Femur (tissue), 1 donor: ENCODE measurements at places on chromosomes 3 and 15.

GRCh38 chr3:5009506-5010109 lies 30.4 kb downstream of the BHLHE40 start:
- peak; percentile 75 for DNase-seq

DNA sequence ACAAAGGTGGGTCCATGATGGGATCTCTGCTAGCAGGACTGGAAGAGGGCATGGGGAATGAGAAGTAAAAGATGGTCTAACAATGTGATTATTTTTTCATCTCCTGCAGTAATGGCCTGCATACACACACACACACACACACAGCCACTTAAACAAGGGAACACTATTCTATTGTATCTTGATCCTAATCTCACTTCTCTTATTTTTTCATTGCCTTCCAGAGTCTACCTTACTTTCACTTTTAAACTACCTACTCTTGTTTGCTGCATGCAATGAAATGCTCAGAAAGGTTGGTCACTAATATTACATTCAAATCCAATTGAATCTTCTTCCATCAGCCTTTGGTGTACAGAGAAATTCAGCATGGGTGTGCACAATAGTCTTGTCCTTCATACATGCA lies 853.8 kb downstream of the IGSF11 start:
- DNase-seq = no peak

- DNase-seq = no peak
Measured at GRCh38 chr3:130851277-130851676, 42.6 kb upstream of the ATP2C1 start.

DNA sequence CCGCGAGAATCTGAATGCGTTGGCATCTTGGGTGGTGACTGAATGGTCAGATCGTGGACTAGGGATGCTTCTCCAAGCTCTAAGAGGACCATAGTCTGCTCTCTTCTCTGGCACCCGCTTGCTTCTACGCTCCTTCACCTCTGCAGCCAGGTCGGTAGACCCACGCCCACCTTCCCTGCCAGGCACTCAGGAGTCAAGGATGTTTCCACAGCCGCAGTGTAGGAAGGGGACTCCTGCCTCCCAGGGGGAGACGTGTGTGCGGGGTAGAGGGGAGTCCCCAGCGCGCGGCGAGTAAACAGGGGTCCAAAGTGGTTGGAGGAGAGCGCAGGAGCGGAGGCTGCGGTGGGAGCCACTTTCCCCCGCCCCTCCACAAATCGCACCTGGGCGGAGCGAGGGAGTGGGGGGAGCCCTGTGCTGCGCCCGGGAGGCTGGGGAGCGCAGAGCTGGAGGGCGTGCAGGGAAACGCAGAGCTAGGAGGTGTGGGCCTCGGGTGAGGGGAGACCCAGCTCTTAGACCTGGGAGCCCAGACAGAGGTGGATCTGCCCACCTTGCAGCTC lies 1.7 kb downstream of the LRRC3B start:
- DNase-seq = no peak

- no peak for DNase-seq
Measured at GRCh38 chr15:99614749-99615288, 49.0 kb downstream of the MEF2A start.

DNA sequence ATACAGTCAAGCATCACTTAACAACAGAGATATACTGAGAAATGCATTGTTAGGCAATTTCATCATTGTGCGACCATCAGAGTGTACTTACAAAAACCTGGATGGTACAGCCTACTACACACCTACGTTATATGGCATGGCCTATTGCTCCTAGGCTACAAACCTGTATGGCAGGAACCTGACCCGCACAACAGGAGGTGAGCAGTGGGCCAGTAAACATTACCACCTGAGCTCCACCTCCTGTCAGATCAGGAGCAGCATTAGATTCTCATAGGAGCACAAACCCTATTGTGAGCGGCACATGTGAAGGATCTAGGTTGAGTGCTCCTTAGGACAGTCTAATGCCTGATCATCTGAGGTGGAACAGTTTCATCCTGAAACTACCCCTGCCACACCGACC lies 89.7 kb downstream of the SCAPER start:
- no peak for DNase-seq

- no peak for DNase-seq
Measured at GRCh38 chr3:37742121-37742520, 119.6 kb upstream of the CTDSPL start.

- no peak for DNase-seq
Measured at GRCh38 chr15:23572844-23573243, 7.4 kb downstream of the MKRN3 start.

GRCh38 chr15:91737151-91737818 lies 116.2 kb upstream of the SLCO3A1 start:
- no peak for DNase-seq
